ENCODE measurements at places on chromosomes 7 and 10. TPM values are rescaled to one million over a fixed set of nuclear protein-coding genes. Genes with fewer than 3 reads are reported as not detected.

- no peak overlapping the region for H3K4me3 ChIP-seq
- no peak for DNase-seq
- no peaks in the 10 kb centered on the region for H3K36me3 ChIP-seq
- H3K27me3 ChIP-seq, result no peaks in the 10 kb centered on the region
- H3K27ac ChIP-seq, result no peak overlapping the region
Measured at GRCh38 chr7:79877874-79878465, 256.7 kb upstream of the GNAI1 start.

DNA sequence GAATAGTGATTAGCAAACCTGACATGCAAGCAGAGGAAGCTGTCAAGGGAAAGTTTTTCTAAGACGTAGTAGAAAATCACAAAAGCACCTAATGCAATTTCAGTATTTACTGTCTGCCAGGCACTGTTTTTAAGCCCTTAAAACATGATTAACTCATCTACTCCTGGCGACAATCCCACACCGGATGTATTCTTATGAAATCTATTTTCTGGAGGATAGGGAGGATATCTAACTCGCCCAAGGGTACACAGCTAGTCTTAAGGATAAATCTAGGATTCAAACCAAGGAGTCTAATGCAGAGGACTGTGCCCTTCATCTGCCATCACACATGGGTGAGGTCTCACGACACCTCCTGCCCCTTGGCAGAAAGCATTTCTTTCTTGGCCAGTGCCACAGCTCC lies 47.8 kb upstream of the FIGNL1 start:
- no peaks in the 10 kb centered on the region for H3K36me3 ChIP-seq
- no peak overlapping the region for H3K27ac ChIP-seq
- H3K4me1 ChIP-seq, result peaks cover 3% of the 10 kb centered on the region

- H3K36me3 ChIP-seq, result peaks cover 38% of the 10 kb centered on the region
- peaks cover 82% of the 10 kb centered on the region for H3K4me1 ChIP-seq
- no peaks in the 10 kb centered on the region for H3K27me3 ChIP-seq
- DNase-seq, result peak; percentile 9
- peak overlapping the region; percentile 52 for H3K27ac ChIP-seq
Measured at GRCh38 chr7:55483046-55483445, 89.3 kb downstream of the VOPP1 start.

- no peak overlapping the region for H3K4me3 ChIP-seq
- peaks cover 11% of the 10 kb centered on the region for H3K27me3 ChIP-seq
- H3K36me3 ChIP-seq, result no peaks in the 10 kb centered on the region
- DNase-seq, result no peak
- no peak overlapping the region for H3K27ac ChIP-seq
Measured at GRCh38 chr7:159249671-159250070, 105.0 kb upstream of the VIPR2 start.

- no peak overlapping the region for H3K4me3 ChIP-seq
- H3K27me3 ChIP-seq, result peaks cover 20% of the 10 kb centered on the region
- H3K27ac ChIP-seq, result no peak overlapping the region
- H3K36me3 ChIP-seq, result no peaks in the 10 kb centered on the region
- H3K4me1 ChIP-seq, result no peaks in the 10 kb centered on the region
Measured at GRCh38 chr10:89909752-89910151, 208.4 kb downstream of the KIF20B start.

DNA sequence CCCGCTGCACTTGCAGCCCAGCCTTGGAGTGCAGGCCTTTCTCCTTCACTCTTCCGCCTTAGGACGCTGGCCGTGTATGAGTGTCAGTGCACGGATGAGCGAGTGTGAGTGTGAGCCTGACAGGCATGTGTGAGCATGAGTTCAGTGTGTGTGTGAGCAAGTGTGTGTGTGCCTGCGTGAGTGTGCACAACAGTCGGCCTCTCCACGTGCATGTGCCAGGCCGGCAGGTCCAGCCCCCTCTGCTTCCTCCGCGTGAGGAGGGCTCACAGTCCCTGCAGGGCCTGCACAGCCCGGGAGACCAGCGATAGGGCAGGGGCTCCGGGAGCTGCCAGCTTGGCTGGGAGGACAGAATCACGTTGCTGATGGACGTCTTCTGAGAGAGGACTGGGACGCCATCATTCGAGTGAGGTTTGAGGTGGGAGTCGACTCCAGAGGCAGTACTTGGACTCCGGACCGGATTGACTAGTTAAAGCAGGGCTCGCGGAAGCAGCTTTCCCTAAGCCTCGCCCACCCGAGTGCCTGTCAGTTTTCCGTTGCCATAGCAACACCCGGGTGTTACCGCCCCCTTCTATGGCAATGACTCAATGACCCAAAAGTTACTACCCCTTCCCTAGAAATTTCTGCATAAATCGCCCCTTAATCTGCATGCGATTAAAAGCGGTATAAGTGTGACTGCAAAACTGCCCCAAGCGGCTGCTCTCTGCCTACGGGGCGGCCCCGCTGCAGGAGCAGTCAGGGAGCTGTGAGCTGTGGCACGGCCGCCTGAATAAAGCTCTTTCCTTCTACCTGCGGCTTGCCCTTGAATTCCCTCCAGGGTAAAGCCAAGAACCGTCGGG lies 19.6 kb upstream of the CFAP46 start:
- H3K27me3 ChIP-seq, result peaks cover 9% of the 10 kb centered on the region
- H3K27ac ChIP-seq, result peak overlapping the region; percentile 79
- H3K4me3 ChIP-seq, result peak overlapping the region; percentile 74

DNA sequence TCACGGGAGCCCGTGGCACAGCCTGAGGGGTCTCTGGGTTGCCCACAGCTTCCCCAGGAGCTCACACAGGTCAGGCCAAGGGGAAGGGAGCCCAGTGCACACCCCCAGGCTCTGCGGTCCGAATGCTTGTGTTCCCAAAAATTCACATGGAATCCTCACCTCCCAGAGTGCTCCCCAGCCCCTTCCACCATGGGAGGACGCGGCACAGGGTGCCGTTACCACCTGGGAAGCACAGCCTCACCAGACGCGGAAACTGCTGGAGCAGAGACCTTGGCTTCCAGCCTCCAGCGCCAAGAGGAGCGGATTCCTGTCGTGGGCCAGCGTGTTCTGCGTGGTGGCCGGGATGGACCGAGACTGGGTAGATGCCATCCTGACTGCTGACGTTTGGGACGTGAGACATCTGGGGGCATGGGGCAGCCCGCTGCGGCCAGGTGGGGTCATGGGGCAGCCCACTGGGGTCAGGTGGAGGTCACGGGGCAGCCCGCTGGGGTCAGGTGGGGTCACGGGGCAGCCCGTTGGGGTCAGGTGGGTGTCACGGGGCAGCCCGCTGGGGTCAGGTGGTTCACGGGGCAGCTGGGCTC lies 149.4 kb downstream of the WDR37 start:
- H3K27ac ChIP-seq, result no peak overlapping the region
- no peaks in the 10 kb centered on the region for H3K4me1 ChIP-seq
- H3K4me3 ChIP-seq, result no peak overlapping the region
- DNase-seq, result no peak

The NOLC1 gene
- total RNA-seq, result 165 TPM

The WIPF3 gene
- total RNA-seq, result not detected

The MGAM2 gene
- not detected for total RNA-seq

The LAMB1 gene
- total RNA-seq, result not detected

The AUTS2 gene
- 4.0 TPM for total RNA-seq

All from activated CD4-positive, alpha-beta memory T cell treated with anti-CD3 and anti-CD28 coated beads for 36 hours (primary cell).